Activated CD4-positive, CD25-positive, alpha-beta regulatory T cell treated with anti-CD3 and anti-CD28 coated beads, Interleukin-2, amount 50 U/mL, for 72 hours (primary cell): ENCODE measurements at places on chromosomes 11 and 22.
A peak's percentile ranks its signal among the peaks of the same experiment; 100 is the strongest.

DNA sequence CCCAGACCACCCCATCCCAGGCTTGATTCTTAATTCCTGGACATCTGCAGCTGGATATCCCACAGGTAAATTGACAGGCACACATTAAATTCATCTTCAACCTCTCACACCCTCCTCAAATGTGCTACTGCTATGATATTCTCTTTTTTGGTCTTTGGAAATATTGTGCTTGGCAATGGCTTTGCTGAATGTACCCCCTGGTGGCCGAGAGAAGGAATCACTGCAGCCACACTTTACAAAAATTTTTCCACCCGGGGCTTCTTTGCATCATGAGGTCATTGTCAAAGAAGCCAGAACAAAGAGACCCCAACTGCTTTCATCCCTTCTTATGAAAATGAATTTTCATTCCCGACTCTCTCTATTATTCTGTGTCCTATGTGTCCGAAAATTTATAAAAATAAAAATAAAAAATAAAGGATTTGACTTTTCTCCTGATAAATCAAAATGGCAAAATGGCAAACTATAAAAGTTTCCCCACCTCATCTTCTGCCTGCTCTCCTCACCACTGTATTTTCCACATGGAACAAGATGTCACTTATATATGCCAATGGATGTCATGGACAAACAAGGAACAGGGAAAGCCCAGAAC, 15.0 kb upstream of the CYB5R2 start:
- no peak for DNase-seq

GRCh38 chr11:116551576-116551975, 221.2 kb downstream of the BUD13 start:
- DNase-seq: no peak

DNA sequence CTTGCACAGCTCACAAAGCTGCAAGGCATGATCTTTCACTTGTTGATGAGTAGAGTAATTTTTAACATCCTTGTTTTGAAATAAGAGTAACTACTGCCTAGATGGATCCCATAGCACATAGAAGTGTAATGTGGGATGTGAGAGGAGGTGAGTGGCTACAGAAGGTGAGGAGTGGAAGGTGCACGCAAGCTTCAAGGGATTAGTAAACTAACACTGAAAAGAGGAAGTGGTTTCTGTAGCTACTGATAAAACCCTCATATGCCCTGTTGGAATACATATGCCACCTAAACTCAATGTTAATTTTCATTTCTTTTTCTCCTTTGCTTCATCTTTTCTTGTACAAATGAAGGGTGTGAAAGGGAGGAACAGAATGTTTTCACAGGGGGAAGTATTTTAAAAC, 22.0 kb upstream of the CTSC start:
- DNase-seq: no peak

- DNase-seq: no peak
These were observed 125.0 kb downstream of the PKNOX2 start for GRCh38 chr11:125289419-125290098.

GRCh38 chr11:17558025-17558780, 11.1 kb downstream of the OTOG start:
- peak; percentile 26 for DNase-seq

DNA sequence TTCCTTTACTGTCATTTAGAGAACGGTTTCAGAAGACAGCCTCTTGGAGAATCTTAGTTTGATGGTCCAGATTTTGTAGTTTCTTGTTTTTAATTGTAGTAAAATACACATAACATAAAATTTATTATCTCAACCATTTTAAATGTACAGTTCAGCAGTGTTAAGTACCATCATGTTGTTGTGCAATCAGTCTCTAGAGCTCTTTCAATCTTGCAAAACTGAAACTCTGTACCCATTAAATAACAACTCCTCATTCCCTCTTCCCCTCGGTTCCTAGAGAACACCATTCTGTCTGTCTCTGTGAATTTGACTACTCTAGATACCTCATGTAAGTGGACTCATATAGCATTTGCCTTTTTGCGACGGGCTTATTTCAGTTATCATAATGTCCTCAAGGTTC, 69.8 kb downstream of the GRIK4 start:
- no peak for DNase-seq

- DNase-seq: no peak
These were observed 38.0 kb downstream of the OSBPL5 start for GRCh38 chr11:3126901-3127691.

GRCh38 chr11:1177771-1178090, 20.0 kb downstream of the MUC5AC start:
- no peak for DNase-seq

- DNase-seq: no peak
These were observed 183.7 kb upstream of the CADM1 start for GRCh38 chr11:115687934-115688333.

- no peak for DNase-seq
These were observed 171.2 kb downstream of the C11orf91 start for GRCh38 chr11:33529461-33529860.

DNA sequence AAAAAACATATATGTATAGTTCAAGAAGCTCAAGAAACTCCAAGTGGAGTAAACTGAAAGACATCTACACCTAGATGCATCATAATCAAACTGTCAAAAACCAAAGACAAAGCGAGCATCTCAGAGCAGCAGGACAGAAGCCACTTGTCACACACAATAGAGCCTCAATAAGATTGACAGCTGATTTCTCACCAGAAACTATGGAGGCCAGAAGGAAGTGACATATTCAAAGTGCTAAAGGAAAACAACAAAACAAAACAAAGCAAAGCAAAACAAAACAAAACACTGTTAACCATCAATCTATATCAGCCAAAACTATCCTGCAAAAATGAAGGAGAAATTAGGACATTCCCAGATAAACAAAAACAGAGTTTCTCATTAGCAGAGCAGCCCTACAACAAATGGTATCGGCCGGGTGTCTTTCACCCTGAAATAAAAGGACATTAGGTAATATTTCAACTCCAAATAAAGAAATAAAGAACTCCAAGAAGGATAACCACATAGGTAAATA, 65.8 kb upstream of the SEPTIN5 start:
- DNase-seq: no peak

DNA sequence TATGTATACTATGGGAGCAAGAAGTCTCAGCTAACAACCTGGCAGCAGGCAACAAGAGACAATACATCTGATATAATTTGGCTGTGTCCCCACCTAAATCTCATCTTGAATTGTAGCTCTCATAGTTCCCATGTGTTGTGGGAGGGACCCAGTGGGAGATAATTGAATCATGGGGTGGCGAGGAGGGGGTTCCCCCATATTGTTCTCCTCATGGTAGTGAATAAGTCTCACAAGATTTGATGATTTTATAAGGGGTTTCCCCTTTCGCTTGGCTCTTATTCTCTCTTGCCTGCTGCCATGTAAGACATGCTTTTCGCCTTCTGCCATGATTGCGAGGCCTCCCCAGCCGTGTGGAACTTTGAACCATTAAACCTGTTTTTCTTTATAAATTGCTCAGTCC, 6.2 kb downstream of the DNAJC24 start:
- DNase-seq: no peak

GRCh38 chr11:36074941-36075431, 131.1 kb downstream of the LDLRAD3 start:
- DNase-seq: no peak

DNA sequence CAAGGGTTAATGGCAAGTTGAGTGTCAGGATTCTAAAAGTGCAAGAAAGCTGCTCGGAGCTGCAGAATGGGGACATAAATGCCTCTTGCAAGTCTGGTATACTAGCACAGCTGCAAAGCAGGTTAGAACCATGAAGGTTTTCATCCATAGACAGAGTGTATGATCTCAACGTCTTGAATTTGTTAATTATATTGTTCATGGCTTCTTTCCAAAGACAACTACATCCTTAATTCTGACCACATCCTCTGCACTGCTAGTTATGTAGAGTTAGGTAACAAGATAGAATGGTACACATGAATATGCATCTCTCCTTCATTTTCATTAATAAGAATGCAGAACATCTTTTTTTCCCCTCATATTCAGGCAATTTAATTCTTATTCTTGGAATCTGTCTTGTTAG, 34.2 kb downstream of the EXPH5 start:
- DNase-seq: no peak

- DNase-seq: no peak
These were observed 81.3 kb upstream of the BLID start for GRCh38 chr11:122197066-122197987.

DNA sequence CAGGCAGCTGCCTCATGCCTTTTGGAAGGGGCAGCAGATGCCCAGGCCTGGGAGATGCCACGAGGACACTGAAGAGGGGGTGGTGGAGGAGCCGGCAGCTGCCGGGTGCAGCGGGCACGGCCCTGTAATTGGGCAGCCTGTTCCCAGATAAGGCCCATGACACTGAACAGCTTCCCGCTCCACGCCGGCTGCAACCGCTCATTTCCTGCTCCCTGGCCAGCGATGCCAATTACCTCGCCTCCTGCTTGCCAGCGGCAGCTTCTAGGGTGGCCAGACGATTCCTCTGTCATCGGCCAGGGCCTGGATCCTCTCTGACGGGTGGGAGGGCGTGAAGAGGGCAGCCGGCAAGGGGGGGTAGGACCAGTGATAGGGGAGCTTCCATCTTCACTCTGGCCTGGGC, 22.8 kb downstream of the FLRT1 start:
- no peak for DNase-seq

GRCh38 chr22:27726686-27727449, 74.7 kb downstream of the MN1 start:
- no peak for DNase-seq

- no peak for DNase-seq
These were observed 695.5 kb downstream of the FAM181B start for GRCh38 chr11:82038154-82038553.

DNA sequence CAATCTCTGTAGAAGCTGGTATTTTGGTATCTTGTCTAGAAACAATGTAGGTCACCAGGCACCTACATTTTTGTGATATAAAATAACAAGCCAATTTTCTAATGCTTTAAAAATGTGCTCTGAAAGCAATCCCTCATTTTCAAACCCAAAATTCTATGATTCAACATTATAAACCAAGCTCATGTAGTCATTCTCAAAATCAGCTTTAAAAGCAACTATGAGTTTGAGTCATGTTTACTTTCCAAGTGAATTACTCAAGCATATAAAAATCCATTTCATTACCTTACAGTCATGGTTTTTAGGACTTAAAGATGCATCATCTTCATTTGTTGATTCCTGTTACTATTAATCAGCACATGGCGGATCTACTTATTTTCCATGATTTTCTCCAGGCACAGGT, 216.4 kb downstream of the GRM5 start:
- no peak for DNase-seq

DNA sequence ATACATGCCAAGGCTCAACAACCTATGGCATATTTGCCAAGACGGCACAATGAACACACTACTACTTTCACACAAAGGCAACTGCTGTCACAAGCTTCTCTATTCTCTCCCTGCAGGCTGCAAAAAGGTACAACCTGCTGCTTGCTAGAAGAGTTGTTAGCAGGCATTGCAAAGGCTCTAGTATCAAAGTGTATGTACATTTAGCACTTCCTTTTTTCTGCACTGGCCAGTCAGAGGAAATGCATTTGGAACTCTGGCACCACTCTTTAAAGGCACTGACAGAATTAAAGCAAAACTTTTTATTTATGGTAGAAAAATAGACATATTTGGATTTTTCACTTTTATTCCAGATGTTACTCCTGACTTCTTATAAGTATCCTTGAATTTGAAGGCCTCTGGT, 125.9 kb downstream of the CWF19L2 start:
- no peak for DNase-seq

DNA sequence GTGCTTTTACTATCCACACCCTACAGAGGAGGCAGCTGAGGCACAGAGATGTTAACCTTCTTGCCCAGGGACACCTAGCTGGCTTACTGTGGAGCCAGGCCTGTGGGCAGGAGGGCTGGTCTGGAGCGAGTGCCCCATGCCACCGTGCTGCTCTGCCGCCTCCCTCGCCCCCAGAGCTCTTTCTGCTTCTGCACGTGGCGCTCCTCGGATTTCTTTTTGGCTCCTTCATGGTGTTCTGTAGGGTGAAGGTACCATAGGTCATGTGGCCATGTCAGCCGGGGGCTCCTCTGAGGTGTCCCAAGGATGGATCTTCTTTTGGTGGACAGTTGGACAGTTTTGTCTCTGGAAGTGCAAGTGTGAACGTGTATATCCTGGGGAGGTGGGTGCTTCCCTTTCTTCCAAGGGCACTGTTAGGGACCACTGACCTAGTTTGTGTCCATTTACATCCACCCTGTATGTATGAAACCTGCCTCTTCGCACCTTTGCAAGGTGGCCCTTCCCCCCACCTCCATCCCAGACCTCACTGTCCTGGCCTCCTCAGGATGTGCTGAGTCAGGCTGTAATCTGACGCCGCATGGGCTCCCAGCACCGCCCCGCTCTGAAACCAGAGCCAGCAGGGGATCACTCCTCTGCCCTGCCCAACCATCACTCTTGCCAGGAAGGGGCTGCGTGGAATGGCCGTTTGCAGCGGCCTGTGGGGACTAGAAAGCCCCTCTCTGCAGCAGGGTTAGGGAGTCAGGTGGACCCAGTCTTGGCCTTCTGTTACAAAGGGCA, 31.7 kb downstream of the POLR3H start:
- no peak for DNase-seq

- no peak for DNase-seq
These were observed 1.8 kb upstream of the CD82 start for GRCh38 chr11:44563711-44564110.

- DNase-seq: no peak
These were observed 83.3 kb downstream of the MED15 start for GRCh38 chr22:20590477-20591294.

DNA sequence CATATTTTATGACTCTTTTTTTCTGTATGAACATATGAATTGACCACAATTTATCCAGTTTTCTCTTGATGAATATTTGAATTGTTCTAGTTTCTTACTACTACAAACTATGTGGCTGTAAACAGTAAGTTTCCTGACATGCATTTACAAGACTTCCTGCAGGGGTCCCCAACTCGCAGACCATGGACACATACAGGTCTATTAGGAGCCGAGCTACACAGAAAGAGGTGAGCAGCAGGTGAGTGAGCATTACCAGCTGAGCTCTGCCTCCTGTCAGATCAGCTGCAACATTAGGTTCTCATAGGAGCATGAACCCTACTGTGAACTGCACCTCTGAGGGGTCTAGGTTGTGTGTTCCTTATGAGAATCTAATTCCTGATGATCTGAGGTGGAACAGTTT, 379.4 kb downstream of the DYNC2H1 start:
- DNase-seq: no peak

DNA sequence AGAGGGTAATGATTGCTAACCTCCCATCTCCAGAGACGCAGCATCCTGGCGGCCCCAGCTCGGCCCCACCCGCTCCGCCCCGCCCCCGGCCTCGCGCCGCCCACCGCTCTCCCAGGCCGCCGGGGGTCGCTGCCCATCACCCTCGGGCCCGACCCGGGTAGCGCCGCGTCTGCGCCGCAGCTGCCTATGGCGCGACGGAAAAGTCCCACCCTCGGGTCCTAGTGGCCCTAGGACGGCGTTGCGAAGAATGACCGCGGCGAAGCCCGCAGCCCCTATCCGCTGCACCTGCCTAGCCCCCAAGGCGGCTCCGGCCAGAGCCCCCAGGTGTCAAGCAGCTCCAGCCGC, 457 bp downstream of the CPSF7 start:
- no peak for DNase-seq

DNA sequence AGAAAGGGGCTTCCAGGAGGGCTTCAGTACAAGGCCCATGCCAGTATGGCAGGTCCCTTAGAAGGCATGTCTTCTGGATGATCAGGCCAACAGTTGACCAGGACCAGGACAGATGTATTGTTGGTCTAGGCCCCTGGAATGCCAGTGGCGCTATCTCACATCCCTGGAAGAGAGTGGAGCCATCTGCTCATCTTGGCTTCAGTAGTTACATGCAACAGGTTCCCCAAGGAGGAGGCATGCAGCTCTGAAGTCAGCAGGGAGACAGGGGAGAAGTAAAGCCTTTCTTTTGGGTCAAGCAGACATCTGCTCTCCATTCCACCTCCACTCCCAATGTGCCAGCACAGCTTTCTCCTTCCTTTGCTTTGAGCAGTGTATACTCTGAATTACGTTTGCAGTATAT, 244.1 kb downstream of the KIRREL3 start:
- no peak for DNase-seq
